ENCODE measurements at places on chromosomes 2 and 18.

DNA sequence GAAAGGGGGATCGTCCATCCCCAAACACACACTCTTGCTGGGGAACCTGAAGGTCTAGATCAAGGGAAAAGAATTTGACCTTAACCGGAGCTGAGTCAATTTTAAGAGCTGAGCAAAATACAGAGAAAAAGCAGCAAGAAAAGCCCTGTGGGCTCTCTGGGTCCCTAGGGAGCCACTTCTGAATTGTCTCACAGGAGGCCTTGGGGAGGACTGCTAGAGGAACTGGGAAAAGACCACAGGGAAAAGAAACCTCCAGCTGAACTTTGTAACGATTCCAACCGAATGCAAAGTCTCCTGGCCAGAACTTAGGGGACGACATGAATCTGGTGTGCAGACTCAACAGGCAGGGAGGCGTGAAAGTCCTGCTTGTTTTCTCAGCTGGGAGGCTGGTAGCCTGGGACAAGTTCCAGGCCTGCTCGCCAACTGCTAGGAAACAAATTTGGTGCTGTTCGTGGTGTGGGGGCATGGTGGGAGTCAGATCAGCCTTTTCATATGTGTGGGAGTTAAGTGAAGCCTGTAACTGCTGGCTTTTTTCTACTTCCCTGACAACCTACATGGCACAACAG lies 644.6 kb upstream of the CNTNAP5 start:
- no peak for DNase-seq

DNA sequence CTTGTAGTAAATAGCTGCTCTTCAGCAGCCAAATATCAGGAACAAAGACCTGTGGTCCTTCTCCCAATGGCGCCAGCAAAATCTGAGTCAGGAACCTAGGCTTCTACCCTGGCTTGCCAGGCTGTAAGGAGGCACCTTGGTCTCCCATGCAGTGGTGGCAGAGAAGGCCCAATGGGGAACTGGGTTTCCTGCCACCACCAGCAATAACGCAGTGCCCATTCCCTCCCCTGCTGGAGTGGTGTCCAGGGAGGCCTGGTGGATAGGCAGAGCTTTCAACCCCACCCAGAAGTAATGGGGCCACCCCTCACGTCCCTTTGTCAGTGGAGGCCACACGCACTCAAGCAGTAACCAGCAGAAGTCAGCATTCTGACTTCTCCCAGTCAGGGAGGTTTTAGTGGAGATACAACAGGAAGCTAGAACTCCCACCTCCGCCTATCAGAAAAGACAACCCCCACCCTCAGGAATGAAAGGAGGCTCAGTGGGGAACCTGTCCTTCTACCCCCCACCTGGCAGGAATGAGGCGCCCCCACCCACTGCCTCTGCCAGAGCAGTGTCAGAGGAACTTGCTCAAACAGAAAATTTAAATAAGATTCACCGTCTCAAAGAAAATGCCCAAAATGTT lies 132.4 kb downstream of the COPS8 start:
- DNase-seq, result no peak

GRCh38 chr18:36719630-36720029 lies 109.2 kb downstream of the TPGS2 start:
- DNase-seq, result no peak

- no peak for DNase-seq
Observed at GRCh38 chr2:240965296-240965904, 33.0 kb upstream of the SNED1 start.

- DNase-seq, result no peak
Observed at GRCh38 chr2:176725873-176726645, 456.8 kb downstream of the MTX2 start.

DNA sequence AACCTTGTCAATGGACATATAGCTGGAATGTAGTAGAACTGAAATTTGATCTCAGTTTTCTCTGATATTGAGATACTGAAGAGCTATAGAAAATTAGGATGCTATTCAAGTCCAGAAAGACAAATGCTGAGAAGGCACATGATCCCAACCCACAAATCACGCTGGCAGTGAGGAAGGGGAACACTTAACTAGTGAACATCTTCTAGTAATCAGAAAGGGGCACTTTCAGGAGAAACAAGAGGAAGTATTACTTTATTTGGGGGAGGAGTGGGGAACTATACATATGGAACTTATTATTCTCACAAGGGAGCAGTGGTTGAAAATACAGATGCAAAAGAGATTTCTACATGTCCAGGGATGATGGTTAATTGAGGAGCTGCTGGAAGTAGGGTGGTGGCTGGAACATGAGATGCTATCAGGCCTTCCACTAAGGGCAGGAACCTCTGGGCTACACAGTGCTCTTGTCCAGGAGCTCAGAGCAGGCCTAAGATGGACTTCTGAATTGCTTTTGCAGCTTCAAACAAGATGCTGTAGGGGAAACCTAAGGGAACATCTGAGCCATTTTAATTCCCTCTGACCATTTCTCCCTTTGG lies 79.3 kb downstream of the TGFA start:
- DNase-seq, result no peak

DNA sequence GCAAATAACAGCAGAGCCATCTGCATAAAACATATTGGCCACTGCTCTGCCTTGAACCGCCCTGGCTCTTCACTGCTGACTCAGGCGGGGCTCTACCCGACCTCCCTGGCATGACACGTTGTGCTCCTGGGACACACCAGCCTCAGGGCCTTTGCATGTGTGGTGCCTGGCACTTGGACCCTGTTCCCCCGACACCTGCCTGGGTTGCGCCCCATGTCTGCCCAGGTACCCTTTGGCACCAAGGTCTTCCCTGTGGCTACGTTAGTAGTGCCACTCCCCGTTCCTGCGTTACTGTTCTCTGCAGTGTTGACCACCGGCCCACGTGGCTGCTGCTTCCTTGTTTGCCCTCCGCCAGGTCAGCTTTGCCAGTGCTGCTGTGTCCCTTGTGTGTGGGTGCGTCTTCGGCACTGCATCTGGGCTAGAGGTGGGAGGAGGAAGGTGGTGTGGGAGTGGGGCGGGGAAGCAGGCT lies 20.3 kb downstream of the ATG4B start:
- DNase-seq, result no peak

DNA sequence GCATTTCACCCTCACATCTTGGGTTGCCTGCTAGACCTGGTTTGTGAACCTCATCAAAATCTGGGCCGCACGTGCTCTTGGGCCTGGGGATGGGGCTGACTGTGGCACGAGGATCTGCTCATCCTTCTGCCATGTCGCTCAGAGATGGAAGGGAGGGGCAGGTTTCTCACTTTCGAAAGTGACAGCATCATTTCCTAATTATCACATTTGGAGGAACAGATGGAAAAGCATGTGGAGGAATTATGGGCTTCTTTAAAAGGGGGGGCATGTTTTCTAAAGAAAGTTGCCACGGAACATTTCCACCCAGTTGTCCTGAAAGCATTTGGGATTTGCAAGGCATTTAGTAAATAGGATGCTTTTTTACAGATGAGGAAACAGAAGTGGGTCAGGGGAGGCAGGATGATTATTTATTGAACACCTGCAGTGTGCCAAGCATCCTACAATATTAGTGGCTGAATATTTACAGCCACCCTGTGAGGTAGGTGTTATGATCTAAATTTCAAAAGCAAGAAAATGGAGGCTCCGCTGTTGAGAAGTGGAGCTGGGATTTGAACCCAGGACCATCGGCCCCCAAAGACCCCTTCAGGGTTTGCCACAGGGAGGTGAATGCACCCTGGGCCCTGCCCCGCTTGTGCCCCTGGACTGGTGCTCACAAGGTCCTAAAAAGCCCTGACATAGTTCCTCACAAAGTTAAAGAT lies 104.2 kb upstream of the MYCN start:
- no peak for DNase-seq

DNA sequence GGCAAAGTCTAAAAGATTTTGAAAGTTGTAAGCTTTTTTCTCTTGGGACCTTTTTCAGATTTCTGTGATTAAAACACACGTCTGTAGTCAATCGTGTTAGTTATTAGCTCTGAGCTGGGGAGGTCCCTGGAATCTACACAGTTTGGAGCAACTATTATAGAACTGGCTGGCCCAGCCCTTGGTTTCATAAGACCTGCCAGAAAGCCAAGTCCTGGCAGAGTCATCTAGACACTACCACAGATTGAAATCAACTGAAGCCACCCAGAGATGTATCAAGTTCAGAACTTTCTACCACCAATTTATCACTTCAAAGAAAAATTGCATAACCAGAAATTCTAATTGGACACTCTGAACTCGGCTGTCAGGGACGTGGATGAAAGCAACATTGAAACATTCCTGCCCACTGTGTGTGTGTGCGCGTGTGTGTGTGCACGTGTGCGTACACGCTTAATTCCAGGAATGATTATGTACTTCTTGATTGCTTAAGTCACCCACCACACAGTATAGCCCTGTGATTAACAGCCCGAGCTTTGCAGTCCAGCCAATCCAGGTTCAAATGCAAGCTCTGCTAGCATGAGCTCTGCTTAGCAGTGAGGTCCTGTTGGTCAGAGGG lies 126.3 kb downstream of the TPGS2 start:
- no peak for DNase-seq

DNA sequence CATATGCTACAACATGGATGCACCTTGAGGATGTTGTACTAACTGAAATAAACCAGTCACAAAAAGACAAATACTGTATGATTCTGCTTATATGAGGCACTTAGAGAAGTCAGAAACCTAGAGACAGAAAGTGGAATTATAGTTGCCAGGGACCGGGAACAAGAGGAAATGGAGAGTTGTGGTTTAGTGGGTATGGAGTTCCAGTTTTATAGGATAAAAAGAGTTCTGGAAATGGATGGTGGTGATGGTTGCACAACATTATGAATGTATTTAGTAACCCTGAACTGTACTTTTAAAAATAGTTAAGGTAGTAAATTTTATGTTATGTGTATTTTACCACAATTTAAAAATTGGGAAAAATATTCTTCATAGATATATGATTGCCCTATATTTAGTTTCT lies 97.7 kb downstream of the DPP4 start:
- no peak for DNase-seq

GRCh38 chr2:19649785-19650380 lies 251.9 kb downstream of the TTC32 start:
- DNase-seq, result no peak

GRCh38 chr2:68384485-68385107 lies 19.5 kb downstream of the PLEK start:
- no peak for DNase-seq

DNA sequence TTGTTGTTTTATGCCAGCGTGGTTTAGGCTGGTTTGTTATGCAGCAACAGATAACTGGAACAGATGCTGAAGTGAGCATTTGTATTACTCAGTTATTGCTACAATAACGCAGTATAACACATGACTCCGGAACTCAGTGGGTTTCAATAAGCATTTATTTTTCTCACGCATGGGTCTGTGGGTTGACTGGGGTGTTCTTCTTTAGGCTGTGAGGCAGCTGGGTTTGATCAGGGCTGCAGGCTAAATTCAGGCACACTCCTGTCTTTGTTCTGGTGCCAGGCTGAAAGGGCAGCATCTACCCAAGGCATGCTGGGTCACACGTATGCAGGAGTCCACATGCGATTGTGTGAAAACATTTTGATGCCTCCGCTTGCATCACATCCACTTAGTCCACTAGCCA lies 3.8 kb upstream of the SLC1A4 start:
- no peak for DNase-seq

DNA sequence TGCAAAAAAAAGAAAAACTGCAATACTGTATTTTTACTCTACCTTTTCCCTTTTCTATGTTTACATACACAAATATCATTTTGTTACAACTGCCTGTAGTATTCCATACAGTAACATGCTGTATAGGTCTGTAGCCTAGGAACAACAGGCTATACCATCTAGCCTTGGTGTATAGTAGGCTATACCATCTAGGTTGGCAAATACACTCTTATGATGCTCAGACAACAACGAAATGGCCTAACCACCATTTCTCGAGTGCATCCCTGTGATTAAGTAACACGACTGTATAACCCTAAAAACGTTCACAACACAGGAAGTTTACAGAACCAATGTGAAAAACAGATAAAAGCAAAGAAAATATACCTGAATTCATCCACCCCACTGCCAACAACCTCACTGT lies 64.0 kb downstream of the MEMO1 start:
- DNase-seq, result no peak

- no peak for DNase-seq
Observed at GRCh38 chr2:71922499-71923142, 225.0 kb downstream of the CYP26B1 start.

GRCh38 chr18:74494514-74494913 lies 1.6 kb upstream of the CNDP2 start:
- DNase-seq, result no peak

DNA sequence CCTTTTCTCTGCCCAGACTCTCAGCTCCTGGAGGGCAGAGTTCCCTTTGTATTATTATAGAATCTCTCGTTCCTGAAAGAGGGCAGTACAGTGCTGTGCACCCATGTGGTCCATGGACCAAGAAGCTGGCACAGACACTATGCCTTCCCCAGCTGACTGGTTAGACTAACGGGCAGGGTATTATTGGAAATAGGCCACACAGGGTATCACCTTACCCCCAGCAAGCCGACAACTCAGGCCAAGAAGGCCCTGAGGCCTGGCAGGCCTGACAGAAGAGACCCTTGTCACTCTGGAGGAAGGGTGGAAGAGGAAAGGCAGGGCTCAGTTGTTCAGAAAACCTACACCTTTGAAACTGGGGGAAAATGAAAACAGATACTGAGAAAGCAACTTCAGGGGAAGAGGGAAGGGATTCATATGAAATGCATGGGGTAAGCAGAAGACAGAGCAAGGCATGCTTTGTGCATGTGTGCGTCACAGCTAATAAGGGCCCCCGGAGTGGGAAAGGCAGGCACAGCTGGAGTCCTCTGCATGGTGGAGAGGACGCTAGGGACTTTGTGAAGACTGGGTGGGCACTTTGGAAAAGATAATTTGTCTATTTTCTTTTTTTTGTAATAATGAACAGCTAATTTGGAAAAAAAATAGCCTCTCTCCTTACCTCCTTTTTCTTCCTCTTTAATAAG lies 476.8 kb upstream of the CELF4 start:
- DNase-seq, result no peak

DNA sequence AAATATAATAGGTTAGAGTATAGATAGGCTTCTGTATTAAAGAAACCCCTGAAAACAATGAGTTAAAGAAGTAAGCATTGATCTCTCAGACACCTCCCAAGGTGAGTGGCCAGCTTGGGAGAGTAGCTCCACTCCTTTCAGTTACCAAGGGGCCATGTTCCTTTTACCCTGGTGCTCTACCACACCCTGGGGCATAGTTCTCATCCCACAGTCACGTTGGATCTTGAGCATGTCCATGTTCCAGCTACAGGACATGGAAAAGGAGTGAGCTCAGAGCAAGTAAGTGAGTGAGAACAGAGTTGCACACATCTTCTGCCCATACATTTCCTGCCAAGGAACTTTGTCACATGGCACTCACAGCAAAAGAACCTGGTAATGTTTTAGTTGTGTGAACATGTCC lies 325.9 kb upstream of the SLC39A10 start:
- no peak for DNase-seq

- no peak for DNase-seq
Observed at GRCh38 chr2:98515250-98515991, 70.8 kb downstream of the INPP4A start.
